ENCODE measurements at places on chromosomes 16 and 17.

GRCh38 chr16:4894276-4895150 is 42.4 kb downstream of the PPL start:
- no peak for DNase-seq

GRCh38 chr17:40129498-40129897 is 7.7 kb downstream of the MSL1 start:
- no peak for DNase-seq

GRCh38 chr16:49590166-49590871 is 216.7 kb downstream of the C16orf78 start:
- DNase-seq, result no peak

DNA sequence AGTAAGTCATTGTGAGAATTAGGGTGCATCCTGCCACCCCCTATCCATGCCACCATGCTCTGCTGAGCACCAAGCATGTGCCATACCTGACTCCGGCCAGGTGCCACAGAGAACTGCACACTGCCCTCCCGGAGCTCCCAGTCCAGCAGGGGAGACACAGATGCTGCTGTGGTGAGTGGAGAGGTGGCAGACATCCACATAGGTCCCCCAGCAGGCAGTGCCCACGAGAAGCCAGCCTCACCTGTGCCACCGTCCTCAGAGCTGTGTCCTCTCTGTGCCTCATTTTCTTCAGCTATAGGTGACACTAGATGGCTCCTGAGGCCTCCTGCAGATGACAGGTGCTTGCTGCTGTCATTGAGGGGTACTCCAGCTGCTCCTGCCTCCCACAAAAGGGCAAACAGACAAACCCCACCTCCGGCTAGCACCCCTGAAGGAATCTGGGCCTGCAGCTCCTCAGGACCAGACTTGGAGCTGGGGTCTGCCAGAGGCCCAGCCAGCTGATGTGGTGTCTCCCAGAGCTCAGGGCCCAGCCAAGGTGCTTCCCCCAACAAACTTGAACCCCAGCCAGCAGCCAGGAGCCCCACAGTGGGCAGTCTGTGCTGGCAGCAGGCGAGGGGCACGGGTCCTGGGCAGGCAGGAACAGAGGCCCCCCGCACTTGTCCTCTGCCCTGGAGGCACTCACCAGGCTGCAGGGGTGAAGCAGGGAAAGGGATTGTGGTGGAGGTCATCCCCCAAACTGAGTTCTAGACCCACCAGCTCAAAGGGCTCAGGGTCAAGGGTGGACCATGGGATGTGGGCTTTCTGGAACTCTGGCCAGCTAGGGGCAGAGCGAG is 17.1 kb downstream of the FOXJ1 start:
- DNase-seq, result no peak

- no peak for DNase-seq
Observed at GRCh38 chr17:35740997-35741931, 9.8 kb downstream of the RASL10B start.

- DNase-seq, result no peak
Observed at GRCh38 chr16:6019490-6019991, 921.9 kb upstream of the EEF2KMT start.

- no peak for DNase-seq
Observed at GRCh38 chr17:44781551-44782325, 22.9 kb downstream of the ADAM11 start.

DNA sequence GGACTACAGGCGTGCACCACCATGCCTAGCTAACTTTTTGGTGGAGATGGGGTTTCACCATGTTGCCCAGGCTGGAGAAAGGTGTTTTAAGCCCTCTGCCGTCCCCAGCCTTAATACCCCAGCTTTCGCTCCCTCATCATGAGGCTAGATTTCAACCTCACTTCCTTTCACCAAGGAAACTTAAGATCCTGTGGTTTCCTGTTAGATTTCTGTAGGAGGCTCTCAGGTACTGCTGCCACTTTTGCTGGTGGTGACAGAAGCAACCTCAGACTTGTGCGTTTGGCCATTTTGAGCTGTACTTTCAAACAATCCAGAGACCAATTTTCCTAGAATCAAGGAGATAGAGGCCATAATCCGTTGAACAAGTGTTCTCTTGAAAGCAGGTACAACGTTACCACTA is 36.2 kb downstream of the MPHOSPH6 start:
- no peak for DNase-seq

GRCh38 chr16:25626172-25626571 is 65.6 kb upstream of the HS3ST4 start:
- no peak for DNase-seq

- no peak for DNase-seq
Observed at GRCh38 chr17:28196636-28197035, 122.4 kb upstream of the TMEM97 start.

DNA sequence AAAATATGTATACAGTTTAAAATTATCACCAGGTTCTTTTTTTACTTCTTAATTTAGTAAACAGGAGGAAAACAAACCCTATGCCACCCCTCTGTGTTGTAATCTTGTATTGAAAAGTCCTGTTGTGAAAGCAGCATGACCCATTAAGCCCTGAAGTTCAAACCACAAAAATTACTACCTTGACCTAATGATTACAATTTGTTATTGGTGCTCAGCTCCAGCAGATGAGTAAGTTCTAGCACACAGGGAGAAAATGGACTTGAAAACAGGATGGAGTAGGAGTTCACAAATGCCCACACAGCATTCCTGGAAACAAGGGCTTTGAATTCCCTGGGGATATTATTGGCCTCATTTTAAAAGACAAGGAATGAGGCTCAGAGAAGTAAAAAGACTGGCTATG is 505.8 kb upstream of the ERCC4 start:
- no peak for DNase-seq

GRCh38 chr17:77281904-77282367 is 141.2 kb downstream of the SEC14L1 start:
- no peak for DNase-seq

GRCh38 chr16:66539623-66540469 is 10.1 kb downstream of the TK2 start:
- no peak for DNase-seq

- no peak for DNase-seq
Observed at GRCh38 chr17:79801156-79802038, 4.5 kb upstream of the CBX8 start.

DNA sequence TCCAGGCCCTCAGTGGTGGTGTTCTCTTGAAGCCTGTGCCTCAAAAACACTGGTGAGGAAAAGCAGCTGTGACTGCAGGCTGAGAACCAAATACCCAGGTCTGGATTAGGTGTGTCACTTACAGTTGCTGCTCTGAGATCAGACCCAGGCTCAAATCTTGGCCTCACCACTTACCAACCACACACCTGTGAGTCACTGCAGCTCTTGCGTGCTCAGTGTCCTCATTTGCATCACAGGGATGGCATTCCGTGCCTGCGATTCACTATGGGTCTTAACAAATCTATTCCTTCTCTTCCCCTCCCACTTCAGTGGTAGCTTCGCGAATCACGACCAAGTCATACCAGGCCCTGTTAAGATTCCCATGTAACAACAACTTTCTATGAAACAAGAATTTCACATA is 233.4 kb upstream of the HSBP1 start:
- DNase-seq, result no peak

- DNase-seq, result no peak
Observed at GRCh38 chr16:25184771-25185170, 32.0 kb upstream of the AQP8 start.

DNA sequence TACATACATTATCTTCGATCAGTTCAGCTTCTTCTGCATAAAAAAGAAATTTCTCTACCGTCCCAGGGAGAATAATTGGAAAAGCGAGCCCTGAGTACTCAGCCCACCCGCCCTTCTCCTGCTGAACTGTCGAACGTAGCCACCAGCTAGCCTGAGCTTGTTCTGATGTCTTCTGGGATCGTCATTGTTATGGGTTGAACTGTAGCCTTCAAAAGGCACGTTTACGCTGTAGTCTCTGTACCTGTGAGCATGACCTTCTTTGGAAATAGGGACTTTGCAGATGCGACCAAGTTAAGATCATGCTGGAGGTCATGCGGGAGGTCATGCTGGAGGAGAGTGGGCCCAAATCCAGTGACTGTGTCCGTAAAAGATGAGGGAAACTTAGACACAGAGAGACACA is 86.2 kb downstream of the CMIP start:
- no peak for DNase-seq

DNA sequence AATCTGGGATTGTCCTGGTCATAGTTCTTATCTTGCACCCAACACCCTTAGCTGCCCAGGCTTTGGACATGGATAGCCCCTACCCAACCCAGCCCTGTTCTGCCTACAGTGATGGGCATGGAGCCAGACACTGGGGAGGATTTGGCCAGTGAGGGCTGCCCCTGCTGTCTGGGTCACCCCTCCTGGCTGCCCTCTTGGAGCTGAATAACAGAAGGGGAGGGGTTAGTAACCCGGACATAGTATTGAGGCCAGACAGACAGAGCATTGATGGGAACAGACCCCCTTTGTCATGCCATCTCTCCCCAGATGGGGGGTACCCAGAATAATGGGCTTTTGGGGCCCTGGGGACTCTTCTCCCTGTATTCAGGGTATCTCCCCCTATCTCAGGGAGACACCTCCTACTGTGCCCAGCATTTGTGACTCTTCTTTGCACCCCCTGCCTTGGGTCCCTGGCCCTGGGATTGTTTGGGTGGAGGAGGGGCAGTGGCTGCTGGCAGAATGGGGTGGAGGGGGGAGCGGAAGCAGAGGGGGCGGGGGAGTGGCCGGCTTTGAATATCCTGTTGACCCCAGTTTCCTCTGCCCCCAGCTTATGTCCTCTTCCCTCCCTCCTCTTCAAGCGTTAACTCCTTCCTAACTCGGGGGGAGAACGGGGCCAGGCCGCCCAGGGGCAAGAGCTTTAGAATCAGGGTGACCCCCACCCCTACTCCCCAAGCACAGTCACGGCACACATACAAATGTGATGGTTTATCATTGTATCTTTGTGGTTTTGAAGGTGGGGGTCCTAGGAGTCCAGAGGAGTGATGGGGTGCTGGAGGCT is 17.0 kb downstream of the GJD3 start:
- DNase-seq, result no peak

- DNase-seq, result no peak
Observed at GRCh38 chr17:17813055-17813724, 23.6 kb downstream of the SREBF1 start.

Measured in naive thymus-derived CD8-positive, alpha-beta T cell (primary cell).